ENCODE measurements at places on chromosomes 3 and 15.

- DNase-seq = no peak
Observed at GRCh38 chr3:9448643-9449042, 51.2 kb downstream of the SETD5 start.

- no peak for DNase-seq
Observed at GRCh38 chr15:89809093-89809786, 5.4 kb downstream of the ANPEP start.

DNA sequence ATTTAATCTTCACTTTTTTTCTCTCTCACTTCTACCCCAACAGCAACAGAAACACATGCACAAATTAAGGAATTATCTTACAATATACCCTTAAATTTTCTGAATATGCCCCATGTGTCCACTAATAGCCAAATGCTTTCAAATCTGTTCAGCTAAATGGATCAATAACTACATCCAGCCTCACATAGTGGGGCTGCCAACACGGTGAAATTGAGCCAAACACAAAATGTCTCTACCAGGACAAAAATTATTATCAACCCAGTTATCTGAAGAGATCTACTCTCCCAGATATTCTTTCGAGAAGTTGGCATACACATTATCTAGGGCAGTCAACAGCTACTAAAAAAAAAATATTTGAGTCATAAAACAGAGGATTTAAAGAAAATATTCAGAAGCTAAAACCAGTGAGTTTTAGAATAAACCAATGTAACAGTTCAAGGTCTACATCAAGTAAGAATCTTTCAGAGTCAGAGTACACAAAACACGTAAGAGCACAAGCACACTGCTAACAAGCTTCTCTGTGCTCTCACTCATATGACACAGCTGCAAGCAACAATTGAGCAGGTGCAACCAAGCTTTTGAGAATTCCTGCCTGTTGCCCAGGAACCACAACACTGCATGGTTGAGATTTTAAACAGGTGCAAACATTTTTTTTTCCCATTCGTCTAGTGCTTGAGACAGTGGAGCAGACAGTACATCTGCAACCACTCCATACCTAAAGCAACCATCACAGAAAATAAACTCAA lies 247.7 kb downstream of the ZBTB20 start:
- peak; percentile 93 for DNase-seq

DNA sequence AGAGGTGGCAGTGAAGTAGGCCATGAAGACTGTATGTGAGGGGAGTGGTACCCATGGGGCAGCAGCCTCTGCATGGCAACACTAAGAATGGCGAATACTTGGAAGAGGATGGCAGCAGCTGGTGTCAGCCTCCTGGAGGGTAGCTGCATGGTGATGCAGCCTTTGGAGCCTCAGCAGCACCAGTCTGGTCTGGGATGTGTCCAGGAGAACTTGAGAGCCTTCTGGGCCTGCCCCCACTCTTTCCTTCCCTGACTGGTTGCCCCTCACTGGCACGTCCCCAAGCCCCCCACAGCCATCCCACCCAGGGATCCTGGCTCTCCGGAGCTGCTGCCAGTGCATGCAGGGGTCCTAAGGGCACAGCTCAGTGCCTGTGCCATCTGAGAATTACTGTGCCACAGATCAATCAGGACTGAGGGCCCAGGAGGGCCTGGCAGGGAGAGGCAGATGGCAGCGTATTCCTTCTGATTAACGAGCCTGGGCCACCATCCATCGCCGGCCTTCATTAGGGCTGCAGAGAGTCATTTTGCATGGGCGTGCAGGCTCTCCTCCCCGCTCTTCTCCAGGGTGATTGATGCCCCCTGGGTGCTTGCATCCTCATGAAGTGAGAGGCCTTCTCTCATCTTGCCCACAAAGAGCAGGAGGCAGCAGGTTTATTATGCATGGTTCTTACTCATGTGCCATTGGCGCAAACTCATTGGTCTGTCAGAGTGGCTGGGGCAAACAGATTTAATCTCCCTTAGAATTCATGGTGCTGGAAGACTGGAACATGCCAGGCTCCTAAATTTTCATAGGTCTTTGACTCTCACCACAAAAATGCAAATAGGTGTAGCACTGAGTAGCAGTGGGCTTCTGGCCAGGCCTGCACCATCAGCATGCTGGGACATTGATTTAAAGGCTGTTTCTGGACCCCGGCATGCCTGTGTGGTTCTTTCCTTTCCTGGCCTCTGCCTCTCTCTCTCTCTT lies 116.8 kb downstream of the EPHB1 start:
- DNase-seq = no peak

DNA sequence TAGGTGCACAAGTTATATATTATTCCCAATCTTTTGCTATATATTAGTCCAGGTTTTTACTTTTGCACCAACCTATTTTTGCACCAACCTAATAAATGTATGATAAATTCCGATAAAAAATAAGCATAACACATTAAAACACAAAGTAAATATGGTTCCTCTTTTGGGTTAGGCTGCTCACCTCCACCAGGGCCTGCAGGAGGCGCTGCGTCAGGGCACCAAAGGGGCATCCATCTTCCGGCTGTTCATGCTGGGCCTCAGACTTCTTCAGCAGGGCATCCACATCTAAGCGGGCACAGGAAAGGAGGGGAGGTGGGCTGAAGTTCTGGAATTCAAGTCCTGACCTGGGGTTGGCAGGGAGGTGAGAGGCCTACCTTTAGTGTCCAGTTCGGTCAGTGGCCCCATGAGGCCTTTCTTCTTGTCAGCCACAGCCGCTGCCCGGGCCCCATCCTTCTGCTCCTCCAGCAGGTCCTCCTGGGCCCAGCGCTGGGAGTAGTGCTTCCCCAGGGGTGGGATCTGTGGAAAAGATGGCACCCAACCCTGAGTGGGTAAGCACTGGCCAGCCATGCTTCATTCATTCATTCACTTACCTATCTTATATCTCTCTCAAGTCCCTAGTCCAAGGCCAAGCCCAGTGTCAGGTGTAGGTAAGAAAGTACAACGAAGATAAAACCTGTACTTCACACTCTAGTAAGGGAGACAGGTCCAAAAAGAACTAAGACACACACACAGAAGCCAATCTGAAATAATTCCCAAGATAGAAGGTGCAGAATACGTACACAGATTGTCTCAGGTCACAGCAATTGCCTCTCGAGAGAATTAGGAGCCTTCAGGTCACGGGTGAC lies 5.2 kb downstream of the TADA3 start:
- DNase-seq = no peak

DNA sequence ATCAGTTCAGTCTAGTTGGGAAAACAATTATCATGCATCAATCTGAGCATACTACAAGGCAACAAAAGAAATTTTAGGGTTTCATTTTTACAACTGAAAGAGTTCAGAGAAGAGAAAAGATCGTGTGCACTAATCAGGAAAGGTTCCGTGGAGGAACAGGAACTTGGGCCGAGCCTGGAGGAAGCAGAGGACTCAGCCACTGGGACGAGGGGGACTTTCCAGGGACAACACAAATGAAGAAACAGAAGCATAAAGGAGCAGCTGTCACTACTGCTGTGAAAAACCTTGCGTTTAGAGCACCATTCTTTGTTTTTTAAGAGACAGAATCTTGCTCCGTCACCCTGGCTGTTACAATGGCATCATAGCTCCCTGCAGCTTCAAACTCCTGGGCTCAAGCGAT lies 60.5 kb downstream of the MYO1E start:
- no peak for DNase-seq

DNA sequence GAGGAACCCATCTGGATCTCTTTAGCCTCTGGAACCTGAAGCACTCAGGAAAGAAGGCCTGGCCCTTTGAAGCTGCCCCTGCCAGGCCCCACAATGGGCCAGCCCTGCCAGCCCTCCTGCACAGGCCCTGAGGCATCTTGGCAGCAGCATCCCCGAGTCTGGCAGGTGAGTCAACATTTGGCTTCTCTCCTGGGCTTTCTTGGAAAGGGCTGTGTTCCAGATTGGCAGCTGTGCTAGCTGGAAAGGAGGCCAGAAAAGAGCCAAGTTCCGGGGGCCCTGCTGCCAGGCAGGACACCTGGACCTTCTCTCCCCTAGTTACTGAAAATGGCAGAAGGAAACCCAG lies 187.2 kb downstream of the SHQ1 start:
- DNase-seq = peak; percentile 79

DNA sequence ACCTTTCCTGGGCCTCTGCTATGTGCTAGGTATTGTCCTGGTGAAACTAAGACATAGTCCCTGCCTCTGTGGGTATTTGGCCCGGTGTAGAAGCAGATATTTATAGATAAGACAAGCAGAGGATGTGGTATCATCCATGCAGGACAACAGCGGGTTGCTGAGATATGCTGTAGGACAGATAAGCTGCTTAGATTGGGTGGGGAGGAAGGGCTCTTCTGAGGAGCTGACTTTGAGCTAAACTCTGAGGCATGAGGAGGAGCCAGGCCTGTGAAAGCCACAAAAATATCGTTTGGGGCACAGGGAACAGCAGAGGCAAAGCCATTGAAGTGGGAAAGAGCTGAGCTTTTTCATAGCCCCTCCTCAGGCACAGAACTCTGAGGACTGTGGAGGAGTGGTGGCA lies 492.5 kb upstream of the CFAP20DC start:
- DNase-seq = no peak

GRCh38 chr3:20264900-20265567 lies 79.0 kb upstream of the SGO1 start:
- no peak for DNase-seq

DNA sequence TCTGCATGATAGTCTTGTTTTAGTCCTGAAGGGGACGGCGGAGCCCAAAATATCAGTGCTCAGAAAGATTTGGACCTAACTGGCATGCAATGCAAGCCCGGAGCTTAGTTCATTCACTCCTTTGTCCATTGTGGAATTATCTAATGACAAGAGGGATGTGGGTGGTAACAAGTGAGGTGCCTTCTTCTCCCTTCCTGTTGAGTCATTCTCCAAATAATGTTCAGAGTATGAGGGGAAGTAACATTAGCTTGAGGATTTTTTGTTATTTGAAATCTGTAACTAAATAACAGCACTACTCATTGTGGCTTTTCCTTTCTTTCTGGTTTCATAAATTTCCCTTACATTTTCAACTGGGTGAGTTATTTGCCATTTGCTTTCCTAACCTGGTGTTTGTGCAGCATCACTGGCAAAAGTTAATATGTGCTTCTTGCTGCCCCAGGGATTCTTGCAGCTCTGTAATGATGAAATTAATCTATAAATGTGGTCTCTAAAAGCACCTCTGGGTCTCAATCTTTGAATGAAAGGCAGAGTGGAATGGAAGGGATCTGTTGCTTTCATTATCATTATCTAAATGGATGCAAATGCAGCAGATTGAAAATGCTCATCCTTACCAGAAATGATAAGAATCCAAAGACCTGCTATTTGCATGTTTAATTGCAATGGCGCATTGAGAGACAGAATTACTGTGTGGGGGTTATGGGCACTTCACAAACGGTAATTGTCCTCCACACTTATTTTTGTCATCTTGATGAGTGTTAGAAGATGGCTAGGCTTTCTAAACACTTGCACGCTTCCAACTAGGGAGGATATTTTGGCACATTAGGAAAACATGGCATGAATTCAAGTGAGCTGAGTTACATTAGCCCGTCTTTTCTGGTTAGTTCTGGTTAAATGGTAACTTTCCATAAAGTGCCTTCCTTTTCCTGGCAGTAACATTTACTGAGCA lies 89.9 kb upstream of the MITF start:
- DNase-seq = no peak

DNA sequence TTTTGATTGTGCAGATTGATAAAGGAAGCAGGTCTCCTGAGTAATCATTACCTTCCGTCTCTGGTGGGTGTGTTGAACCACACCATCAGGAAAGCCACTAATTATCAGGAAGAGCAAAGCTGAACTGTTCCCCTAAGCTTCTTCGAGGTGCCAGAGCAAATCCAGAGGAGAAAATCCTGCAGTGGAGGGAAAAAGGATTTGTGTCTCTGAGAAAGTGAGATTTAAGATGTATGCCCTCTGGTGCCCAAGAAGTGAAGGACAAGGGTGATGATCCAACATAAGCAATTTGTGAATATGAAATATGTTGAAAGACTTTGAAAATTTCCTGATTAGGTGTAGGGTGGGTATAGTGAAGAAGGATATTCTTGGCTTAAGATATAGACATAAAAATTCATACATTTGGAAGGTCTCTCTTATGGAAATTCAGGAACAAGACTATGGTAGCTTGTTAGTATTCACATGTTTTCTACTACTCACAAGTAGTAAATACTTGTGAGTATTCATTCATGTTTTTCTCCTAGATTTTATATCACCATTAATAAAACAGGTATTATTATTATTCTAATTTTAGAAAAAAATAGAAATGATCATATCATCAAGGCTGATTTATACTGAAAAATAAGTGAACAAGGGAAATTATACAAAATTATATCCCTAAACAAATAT lies 34.8 kb downstream of the COMMD2 start:
- DNase-seq = peak; percentile 49

- DNase-seq = no peak
Observed at GRCh38 chr3:166285001-166285400, 447.8 kb upstream of the BCHE start.

- DNase-seq = no peak
Observed at GRCh38 chr3:73739791-73740453, 115.2 kb upstream of the PDZRN3 start.

- DNase-seq = no peak
Observed at GRCh38 chr3:124660599-124660998, 69.7 kb upstream of the UMPS start.

DNA sequence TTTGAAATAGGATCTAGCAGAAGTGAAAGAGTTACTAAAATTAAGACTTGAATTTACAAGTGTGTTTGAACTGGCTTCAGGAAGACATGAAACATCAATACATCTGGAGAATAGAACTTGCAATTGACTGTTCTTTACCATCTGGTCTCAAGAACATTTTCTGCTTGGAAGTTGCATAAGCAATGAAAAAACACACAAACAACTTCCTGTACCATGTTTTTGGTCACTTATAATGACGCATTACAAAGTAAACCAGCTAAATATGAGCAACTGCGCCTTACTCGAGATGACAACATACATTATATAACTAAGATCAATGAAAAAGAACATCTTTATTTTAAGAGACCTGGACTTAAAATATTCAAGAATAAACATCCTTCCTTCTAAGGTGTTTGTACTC lies 112.5 kb downstream of the TIGIT start:
- DNase-seq = no peak

DNA sequence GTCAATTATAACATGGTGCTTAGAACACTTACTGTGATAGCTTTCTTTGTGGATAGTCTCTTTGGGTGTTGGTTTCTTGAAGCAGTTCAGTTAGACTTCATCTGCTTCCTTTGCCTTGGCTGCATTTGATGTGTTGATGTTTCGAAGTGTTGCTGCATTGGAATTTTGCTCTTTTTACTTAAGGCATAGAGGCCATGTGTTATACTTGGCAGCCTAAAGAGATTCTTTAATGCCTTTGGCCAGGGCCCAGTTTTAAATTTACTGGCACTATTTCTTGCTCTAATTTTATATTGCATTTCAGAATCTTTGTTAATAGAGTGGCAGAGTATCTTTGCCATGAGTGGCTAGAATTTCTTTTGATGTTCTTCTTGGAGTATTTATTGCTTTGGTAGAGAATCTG lies 21.2 kb downstream of the NR1D2 start:
- no peak for DNase-seq

- DNase-seq = no peak
Observed at GRCh38 chr3:116051040-116051439, 394.2 kb downstream of the LSAMP start.

- no peak for DNase-seq
Observed at GRCh38 chr3:17830788-17831187, 88.4 kb upstream of the TBC1D5 start.

Data from NCI-H1105 (cell line).